ENCODE measurements at places on chromosomes 4 and X. TPM values are rescaled to one million over a fixed set of nuclear protein-coding genes. Genes with fewer than 3 reads are reported as not detected.

The ADGRL3 gene
- 0.02 TPM for polyA plus RNA-seq

The UGT2B10 gene
- not detected for polyA plus RNA-seq

The VCX2 gene
- polyA plus RNA-seq, result not detected

The SULT1E1 gene
- polyA plus RNA-seq, result 21.5 TPM

The SMIM10 gene
- polyA plus RNA-seq, result 2.4 TPM

The NHS gene
- 1.2 TPM for polyA plus RNA-seq

The USP11 gene
- 53.1 TPM for polyA plus RNA-seq

The SHROOM3 gene
- polyA plus RNA-seq, result 5.6 TPM

The RRH gene
- 0.05 TPM for polyA plus RNA-seq

The SYN1 gene
- 0.02 TPM for polyA plus RNA-seq

The NWD2 gene
- polyA plus RNA-seq, result not detected

Measured in SK-N-SH (cell line).